ENCODE measurements at places on chromosomes 6 and 20. TPM values are rescaled to one million over a fixed set of nuclear protein-coding genes. Genes with fewer than 3 reads are reported as not detected.

- peak; percentile 37 for DNase-seq
These were observed 2.9 kb downstream of the TNNC2 start for GRCh38 chr20:45823949-45824835.

SLC16A10 gene
- total RNA-seq = not detected

C20orf144 gene
- total RNA-seq = under 0.01 TPM

DNA sequence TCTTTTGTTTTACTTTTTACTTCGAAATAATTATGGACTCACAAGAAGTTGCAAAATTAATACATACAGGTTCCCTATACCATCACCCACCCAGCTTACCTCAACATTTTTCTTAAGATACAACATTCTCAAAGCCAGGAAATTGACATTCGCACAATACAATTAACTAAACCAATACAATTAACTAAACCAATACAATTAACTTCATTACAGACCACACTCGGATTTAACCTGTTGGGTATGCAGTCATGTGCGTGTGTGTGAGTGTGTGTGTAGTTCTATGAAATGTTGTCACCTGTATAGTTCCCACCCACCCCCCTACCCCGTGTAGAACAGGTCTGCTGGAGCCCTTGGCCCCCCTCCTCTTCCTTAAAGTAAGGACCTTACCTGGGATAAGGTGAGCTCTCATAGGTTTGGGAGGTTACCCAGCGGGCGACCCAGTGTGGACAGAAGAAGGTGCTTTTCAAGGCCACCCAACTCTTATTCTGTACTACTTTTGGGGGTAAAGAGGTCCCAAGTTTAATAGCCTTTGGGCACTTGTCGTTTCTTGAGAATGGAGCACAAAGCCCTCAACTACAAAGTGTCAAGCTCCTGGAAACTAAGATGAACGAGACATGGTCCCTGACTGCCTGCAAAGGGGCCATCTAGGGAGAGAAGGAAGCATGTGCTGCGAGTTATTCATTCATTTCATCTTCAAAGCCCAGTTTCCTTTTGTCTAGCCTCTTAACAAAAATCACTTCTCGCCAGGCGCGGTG is 544 bp upstream of the STK38 start:
- no peak for DNase-seq

DNA sequence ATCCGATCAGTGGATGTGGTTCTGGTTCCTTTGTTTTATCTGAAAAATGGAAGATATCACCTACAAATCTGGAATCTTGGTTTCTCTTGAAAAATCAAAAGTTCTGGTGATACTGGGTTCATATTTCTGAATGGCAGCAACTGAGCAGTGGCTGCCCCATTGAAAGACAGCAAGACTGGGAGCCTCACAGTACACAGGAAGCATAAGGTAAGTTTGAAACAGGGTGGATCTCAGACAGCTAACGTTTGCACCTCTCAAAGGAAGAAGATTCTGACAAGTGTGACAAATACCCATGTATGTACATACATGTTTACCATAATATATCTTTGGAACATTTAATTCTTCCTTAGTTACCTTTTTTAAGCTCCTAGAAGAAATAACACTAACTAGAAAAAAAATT is at the start of gene SAMD3:
SAMD3 (minus strand) TSS at position 177 of the 400 bp plus-strand sequence. CDS start 7,678 bp downstream, outside the sequence.
- no peak for DNase-seq

HLA-DQB2 gene
- total RNA-seq = 0.50 TPM

- DNase-seq = no peak
These were observed 19.9 kb downstream of the PREP start for GRCh38 chr6:105382958-105383357.

- peak; percentile 11 for DNase-seq
These were observed 240.8 kb downstream of the ARHGAP18 start for GRCh38 chr6:129469070-129469662.

GRCh38 chr6:1031720-1032119 is 280.2 kb upstream of the FOXQ1 start:
- DNase-seq = no peak

DNA sequence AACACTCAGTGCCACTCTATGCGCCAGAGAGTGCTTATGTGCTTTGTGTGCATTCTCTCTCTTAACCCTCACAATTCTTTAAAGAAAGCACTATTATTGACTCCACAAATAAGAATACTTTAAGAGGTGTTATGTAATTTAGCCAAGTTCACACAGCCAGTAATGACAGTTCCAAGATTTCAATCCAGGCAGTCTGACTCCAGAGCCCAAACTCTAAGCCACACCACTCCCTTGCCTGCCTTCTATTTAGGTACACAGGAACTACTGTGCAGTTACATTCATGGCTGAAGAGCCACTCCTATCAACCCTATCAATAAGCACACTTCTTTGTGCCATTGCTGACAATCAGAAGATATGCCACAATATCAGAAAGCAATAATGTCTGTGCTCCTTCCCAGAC is 93.3 kb downstream of the PTPRK start:
- no peak for DNase-seq

SEMG1 gene
- total RNA-seq = not detected

RRAGD gene
- total RNA-seq = 1.1 TPM

GRCh38 chr6:3451498-3451897 is 5.4 kb downstream of the SLC22A23 start:
- no peak for DNase-seq

DNA sequence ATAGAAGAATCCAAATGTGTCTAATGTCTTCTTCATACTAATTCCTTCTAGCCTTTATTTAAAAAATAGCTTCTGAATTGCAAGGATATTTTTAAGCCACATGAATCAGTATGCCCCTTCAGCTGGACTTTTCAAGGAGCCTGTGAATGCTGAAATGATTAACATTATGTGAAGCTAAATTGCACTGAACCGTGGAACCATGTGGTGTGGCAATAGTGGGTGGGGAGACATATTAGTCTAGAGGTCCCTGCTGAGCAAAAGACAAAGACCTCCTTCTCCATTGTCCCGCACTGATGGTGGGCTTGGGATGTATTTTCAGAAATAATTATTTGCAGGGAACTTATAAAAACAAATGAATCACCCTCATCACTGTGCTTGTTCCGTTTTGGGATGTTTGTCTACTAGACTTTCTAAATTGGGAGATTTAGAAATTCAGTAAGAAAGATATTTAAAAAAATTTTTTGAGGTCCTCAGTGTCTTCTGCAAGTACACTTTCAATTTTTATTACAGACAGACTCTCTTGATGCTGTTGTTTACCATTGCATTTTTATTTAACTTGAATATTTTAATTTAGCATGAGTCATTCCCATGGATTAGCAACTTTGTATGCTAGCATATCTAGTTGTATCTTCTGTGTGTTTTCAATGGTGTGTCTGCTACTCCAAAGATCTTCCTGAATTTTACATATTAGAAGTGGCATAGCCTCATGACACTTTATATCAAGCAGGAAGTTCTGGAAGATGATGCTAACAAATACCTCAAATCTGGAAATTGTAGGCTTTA is 238.1 kb downstream of the LAMA2 start:
- no peak for DNase-seq

VGLL2 gene
- total RNA-seq = not detected

C20orf141 gene
- total RNA-seq = not detected

Data from mammary epithelial cell (primary cell).